ENCODE measurements at places on chromosomes 7 and 10. TPM values are rescaled to one million over a fixed set of nuclear protein-coding genes. Genes with fewer than 3 reads are reported as not detected.

GRCh38 chr7:122972056-122972455, 23.4 kb downstream of the TAS2R16 start:
- no peak for DNase-seq

GRCh38 chr10:15224948-15225347, 56.5 kb upstream of the NMT2 start:
- DNase-seq: no peak

- no peak for DNase-seq
Observed at GRCh38 chr7:76220185-76221057, 18.7 kb downstream of the SRRM3 start.

DNA sequence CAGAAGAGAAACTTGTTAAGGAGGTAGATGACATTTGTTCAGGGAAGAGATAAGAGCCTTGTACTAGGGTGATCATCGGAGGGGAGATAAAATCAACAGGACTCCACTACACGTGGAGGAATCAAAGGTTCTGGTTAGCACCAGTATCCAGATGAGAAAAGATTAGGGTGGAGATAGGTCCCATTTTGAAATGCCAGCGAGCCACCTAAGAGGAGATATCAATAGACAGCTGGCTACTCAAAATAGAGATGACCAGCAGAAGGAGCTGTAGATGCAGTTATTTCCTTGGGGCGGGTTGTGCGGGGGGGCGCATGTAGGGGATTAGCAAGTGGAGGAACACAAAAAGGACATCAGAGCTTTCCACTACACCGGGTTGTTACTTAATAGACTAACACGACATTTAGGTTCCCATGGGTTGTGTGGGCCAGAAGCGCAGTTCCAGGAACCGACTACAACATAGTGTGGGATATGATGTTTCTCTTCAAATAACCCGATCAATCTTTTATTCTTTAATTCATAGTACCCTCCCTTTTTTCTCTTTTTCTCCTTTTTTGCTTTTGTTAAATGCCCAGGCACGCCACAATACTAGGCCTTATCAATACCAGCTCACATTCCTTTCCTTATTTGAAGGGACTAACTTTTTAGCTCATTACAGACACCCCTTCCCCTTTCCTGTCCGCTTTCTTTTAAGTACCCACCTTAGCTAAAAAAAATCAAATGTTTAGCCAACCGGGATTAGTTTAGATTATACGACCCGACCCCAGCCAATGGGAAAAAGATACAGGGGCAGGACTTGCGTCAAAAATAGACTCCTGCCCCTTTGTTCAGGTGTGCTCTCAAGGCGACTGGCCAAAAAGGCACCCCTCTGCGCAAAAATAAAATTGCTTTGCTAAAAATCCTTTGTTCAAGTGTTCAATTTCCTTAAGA, 2.0 kb upstream of the KIF11 start:
- peak; percentile 45 for DNase-seq

GRCh38 chr7:82701949-82702348, 258.4 kb upstream of the CACNA2D1 start:
- DNase-seq: no peak

Gene HOXA11
- not detected for total RNA-seq

GRCh38 chr10:114795039-114795438, 26.5 kb upstream of the FHIP2A start:
- no peak for DNase-seq

All from liver (tissue), 10 donors.